ENCODE measurements at places on chromosomes 2 and 18.

DNA sequence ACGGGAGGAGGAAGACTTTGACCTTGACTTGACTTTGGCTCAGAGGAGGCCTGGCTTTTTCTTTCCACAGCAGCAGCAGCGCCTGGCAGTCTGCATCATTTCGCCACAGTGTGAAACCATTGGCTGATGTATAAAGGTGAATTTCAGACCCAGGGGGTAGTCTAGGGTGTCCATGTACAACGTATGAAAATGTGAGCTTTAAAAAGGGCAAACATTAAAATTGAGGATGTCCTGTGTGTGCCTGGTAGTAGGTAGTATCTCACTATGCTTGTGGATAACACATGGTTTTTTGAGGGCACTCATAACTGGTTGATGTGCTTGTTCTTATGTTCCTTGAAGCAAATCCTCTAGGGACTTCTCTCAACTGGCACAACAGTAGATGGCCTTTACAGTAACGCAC, 86.1 kb downstream of the LPIN1 start:
- DNase-seq = no peak

- no peak for DNase-seq
These were observed at the start of gene CXCR2 for GRCh38 chr2:218125626-218126080. CXCR2 (plus strand) TSS chr2:218126028; CDS start chr2:218134802, 8,774 bp downstream.

DNA sequence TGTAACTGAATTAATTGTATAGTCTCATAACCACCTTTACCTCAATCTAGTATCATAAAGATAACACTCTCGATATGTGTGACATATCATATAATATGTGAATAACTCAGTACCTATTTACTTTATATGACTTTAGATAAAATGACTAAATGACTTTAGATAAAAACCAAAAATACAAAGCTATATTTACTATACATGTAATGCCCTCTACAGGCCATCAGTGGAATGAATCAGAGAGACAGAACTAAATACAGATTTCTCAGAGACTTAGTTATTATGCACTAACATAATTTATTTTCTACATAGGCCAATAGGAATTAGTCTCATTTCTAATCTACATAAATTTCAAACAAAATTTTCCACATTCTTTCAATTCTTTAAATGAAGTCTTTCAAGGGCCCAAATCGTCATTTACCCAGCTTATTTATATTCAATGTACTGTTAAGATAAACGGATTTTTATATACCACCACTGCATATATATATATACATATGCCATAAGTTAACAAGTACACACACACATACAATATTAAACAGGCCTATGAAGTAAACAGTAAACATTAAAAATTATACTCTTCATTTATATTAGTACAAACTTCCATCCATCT, 219.9 kb downstream of the EXOC6B start:
- no peak for DNase-seq

DNA sequence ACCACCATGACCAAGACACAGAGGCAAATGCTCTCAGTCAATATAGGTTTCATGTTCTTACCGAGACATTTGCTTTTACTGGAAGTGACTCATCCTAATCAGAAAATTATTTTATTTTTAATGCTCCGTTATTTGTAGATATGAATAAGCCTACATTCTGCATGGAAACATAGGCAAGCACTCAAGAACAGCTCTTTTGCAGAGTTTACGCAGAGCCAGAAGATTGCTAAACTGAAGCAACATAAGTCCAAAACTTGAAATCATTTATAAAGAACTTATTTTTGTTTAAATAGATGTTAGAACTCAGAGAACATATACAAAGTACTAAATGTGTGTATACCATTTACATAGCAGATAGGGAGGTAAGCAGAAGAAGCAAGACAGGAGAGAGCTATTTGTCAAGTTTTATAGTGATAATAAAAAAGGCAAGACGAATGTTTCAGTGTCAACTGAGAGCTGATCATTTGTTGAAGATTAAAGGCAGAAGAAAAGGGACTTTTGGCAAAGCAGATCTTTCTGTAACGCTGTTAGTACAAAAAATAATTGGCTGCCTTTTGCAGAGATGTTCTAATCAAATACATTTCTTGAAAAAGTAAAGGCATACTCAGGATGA, 12.4 kb upstream of the PPP1R1C start:
- no peak for DNase-seq

DNA sequence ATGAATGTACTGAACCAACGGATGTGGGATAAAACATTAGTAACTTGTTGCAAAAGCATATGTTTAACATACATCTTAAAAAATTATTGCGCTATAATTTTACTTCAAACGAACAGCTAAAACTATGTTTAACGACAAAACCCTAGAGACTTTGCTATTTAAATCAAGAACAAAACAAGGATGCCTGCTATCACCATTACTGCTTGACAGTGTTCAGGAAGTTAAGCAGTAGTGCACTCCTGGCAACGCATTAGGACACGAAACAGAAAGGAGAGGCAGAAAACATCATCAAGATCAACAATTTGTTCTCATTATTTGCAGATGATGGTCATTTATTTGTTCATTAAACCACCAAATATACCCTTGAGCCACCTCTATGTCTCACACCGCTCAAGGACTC, 151.9 kb downstream of the GALNT1 start:
- no peak for DNase-seq
